ENCODE measurements at places on chromosomes 5 and 9.

- no peak for DNase-seq
Observed at GRCh38 chr9:81558091-81558830, 131.1 kb downstream of the TLE1 start.

DNA sequence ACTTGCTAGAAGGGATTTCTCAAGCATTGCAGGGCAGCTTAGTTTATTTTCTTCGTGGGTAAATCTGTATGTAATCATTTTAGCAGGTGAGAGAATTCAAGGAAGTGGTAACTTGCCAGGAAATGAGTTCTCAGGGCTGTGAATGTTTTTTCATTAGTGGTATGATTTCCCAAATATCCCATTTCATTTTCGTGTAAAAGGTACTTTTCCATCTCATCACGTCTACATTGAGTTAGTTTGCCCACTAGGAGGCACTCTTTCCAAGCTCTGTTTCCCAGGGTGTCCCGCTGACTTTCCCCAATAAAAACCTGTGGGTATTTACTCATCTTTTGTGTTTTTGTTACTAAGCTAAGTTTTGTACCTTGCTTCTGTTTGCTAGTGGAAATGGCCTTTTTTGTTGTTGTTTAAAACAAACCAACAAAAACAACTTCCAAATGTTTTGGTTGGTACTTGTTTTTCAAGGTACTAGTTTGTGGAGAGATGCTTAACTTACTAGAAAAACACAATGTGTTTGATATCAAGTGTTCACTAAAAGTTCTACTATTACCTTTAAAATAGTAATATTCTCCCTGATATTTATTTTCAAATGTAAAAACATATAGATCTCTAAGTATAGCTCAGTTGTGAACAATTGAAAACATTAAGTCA, 373.6 kb downstream of the ADGRV1 start:
- peak; percentile 15 for DNase-seq

- no peak for DNase-seq
Observed at GRCh38 chr5:25570067-25570583, 925.3 kb upstream of the CDH10 start.

DNA sequence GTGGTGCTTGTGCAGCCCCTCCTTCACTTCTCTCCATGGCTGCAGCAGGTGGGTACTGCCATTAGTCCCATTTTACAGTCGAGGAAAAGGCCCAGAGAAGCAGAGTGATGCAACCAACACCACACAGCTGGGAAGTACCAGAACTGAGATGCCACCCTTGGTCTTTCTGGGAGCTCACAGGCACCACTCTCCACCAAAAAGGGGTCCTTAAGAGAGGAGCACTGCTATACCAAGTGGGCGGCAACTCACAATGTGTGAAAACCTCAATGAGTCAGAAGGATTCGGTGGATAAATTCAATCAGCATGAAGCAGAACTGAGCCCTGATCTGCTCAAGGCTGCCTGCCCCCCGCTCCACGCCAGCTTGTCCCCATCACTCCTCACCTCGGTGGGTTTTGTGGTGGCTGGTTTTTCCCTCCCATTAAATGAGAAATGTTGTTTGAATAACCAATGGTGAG, 213.7 kb downstream of the FSTL4 start:
- peak; percentile 20 for DNase-seq

- DNase-seq: no peak
Observed at GRCh38 chr5:172166030-172166826, 21.8 kb downstream of the STK10 start.

DNA sequence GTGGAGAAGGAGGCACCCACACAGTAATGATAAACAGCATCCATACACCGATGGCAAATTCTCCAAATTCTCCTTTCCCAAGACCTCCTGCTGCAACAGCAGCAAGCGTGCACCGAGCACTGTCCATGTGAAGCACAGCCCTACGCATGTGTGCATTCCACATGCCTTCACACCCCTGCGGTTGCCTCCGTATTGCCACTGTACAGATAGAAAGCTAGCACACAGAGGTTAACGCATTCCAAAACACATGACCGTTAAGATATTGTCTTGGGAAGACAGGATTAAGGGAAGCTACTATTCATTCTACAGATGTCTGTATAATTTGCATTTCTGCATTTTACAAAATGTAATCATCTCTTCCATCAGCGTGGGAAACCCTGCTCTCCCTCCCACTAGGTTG, 6.6 kb downstream of the FLT4 start:
- no peak for DNase-seq

GRCh38 chr5:42520203-42520602, 97.0 kb downstream of the GHR start:
- no peak for DNase-seq

DNA sequence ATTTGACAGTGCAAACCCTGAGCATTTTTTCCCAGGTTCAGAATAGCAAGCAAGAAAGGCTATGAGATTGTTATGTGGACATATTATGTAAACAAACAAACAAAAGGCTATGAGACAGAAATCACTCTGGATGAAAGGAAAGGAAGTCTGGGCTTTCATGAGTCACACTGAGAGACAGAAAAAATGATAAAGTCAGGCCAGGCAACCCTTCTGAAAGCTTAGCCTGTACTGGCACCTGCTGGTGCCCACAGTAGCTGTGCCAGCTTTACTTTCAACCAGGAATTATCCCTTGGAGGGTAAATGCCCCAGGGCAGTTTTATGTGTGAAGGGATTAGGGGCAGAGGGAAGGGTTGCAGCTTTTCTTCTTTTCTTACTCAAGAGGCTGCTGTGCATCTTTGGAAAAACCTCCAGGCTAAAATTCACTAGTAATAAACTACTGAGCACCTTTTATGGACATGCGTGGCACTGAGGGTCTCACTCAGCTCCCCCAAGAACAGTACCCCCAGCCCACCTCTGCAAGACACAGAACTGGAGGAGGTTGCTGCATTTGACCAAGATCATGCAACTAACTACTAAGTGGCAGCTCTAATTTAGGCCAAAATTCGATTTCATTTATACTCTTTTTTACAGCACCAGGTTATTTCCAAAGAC, 41.7 kb downstream of the ACTL7B start:
- DNase-seq: no peak

DNA sequence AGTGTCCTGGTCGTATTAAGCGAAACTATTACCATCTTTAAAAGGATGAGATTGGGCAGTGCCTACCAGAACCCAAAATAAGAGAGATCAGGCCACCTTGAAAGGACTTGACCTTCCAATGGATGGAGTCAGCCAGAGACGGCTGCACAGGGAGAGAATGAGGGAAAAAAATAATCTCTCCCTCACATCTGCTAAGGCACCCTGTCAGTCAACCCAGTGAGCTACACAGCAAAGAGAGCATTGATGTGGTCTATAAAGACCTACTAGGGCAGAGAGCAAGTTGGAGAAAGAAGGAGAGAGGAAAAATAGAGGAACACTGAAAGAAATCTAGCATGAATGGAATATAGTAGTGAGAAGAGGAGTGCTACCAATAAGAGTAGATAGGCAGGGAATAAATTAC, 68.0 kb upstream of the FTMT start:
- no peak for DNase-seq

DNA sequence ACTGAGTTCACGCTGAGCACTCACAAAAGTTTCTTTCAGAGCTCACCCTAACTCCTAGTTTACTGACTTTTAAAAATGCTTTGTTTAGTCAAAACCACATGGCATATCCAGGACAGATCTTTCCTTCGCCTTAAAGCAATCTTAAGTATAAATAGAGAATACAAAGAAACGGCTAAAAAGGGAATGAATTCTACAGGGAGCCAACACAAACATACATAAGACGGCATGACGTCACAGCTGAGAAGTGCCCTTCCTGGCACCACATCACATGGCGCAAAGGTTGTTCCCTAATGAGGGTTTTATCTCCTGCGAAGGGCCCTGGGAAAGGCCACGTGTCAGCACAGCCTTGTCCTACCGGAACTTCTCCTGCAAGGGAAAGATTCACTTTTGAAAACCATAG, 141.3 kb downstream of the IRX1 start:
- DNase-seq: no peak

DNA sequence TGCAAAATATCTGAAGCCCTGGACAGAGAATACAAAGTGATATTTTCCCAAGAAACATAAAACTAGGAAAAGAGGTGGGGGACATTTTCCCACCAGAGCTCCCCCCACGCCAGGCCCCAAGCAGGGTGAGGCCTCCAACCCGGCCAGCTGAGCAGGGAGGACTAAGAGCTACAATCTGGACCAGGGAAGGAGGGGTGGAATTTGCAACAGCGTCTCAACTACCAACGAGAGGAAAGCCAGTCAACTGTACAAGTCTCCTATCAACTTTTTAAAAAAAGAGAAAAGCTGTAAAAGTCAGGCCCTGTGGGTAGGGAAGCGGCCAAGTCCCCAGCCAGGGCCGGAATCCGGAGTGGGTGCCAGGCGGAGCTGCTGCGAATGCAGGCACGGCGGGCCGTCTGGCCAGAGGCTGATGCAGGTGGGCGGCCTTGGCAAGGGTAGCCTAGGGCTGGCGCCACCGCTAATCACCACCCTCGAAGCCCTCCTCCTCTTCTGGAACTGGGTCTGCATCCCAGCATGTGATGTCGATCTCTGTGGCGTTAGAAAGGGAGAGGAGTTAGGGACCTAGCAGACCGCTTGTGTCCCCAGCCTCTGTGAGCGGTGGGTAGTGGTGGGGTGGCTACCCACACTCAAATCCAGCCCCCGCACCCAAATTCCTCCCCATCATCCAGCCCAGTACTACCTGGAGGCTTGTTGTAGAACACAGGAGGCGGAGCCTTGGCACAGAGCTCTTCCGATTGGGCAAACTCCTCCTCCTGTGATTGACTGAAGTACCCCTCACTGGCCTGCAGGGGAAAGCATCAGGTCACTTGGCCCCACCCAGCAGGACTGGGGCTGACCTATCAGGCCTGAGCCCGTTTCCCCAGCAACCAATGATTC, 10.6 kb downstream of the PRR7 start:
- DNase-seq: peak; percentile 50

DNA sequence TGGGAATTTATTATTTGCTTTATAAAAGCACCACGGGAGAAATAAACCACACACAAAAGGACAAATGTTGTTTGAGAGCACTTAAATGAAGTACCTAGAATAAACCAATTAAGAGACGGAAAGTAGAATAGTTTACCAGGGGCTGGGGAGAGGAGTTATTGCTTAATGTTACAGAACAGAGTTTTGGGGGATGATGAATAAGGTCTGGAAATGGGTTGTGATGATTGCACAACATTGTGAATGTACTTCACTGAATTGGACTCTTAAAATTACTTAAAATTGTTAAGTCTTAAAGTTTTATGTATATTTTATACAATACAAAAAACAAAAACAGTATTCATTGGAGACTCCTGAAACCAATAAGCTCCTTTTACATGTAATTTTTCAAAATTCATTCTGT, 1.5 kb downstream of the ZBTB43 start:
- no peak for DNase-seq

DNA sequence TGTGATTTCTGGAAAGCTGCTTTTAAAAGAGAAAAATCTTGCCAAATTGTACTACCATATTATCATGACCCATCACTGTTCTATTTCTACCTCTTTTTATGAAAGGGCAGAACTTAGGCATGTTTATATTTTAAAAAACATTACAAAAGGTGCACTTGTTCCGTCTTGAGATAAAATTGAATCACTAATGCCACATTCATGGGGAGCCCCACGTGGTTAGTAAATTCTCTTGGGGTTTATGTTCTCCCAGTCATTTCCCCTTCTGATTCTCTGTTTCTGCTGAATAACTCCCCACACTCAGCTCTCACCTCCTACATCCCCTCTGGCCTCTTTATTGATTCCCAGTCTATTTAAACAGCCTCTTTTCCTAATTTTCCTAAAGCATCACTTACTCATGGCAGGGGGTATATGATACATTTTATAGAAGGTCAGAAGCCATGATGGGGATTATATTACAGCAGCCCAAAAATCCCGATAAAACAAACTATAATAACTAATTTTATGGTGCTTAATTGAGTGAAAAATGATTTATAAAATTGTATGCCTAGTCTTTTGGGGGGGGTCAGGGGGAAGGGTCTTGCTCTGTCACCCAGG, 19.7 kb upstream of the VLDLR start:
- no peak for DNase-seq

DNA sequence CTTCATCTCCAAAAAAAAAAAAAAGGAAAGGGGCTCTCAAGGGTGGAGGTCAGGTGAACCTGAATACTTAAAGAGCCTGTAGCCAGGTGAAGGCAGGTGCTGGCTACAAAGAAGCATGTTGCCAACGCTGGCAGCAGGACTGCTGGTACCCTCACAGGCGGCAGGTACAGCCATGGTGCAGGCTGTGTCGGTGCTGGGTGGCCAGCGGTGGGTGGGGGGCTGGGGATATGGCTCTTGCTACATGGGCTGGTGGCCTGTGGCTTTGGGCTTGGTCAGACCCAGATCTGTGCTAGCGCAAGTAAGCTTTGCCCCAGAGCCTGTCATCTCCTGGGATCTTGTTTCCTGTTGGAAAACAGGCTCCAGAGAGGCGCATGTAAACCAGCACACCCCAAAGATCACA, 86.3 kb upstream of the PHYKPL start:
- DNase-seq: no peak

DNA sequence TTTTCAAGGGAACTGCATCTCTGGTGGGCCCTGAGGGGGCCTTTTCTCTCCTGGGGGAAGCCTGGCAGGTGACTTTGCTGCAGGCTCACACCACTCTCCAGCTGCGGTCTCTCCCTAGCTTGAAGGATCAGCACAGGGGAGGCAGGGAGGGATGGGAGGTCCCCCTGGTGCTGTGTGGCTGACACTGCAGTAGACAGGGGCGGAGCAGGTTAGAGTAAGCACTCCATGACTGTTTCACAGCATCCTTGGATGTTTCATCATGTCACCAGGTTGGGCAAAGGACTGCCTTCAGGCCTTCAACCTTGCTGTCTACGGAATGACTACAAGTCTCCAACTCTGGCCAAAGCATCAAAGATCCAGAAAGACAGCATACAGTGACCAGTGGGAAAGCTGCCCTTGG, 470.7 kb downstream of the CDK5RAP2 start:
- no peak for DNase-seq

- no peak for DNase-seq
Observed at GRCh38 chr5:40514976-40515375, 164.7 kb upstream of the PTGER4 start.

DNA sequence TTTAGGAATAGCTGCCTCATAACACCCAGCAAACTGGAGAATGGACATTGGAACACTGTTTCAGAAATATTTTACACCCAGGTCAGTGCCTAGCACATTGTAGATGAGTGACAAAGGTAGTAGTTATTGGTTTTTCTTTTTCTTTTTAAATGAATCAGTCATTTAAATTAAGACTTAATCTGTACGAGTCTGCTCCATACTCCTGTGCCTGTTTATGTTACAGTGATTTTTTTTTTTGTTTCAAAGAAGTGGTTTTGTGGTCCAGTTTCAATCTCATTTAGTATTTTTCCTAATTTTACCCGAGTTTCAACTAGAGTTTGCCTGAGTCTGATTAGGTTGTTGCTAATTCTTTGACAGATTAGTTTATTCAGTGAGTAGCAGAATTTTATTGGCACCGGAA, 16.2 kb downstream of the LMNB1 start:
- DNase-seq: no peak

DNA sequence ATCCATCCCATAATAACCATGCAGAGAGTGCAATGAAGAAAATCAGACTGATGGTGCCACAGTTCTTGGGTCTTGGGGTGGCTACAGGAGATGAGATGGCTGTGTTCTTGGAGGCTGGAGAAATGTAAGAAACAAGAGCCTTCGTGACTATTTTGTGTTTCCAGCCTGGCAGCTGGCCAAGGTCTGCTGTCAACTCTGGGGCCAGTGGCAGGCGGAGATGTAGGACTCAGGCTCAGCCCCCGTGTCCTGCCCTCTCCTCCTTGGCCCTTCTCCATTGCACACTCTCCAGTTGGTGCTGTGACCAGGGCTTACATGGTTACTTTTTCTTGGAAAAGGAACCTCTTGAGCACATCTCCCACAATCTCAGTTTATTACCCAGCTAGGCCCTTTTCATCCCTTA, 235.4 kb downstream of the DMRT2 start:
- DNase-seq: no peak
